ENCODE measurements at places on chromosomes 4 and X. TPM values are rescaled to one million over a fixed set of nuclear protein-coding genes. Genes with fewer than 3 reads are reported as not detected.

The KCND1 gene
- total RNA-seq = 0.36 TPM

The P2RY8 gene
- not detected for total RNA-seq

The WNK3 gene
- 1.3 TPM for total RNA-seq

The HTRA3 gene
- total RNA-seq = 1.9 TPM

The ATP1B4 gene
- total RNA-seq = not detected

The SERPINA7 gene
- total RNA-seq = not detected

The FAM47E gene
- 0.13 TPM for total RNA-seq

The FGD1 gene
- total RNA-seq = 8.3 TPM

The TMEM47 gene
- 67.2 TPM for total RNA-seq

The AFF2 gene
- total RNA-seq = not detected

The GPRASP2 gene
- total RNA-seq = 14.5 TPM

The COX7B gene
- 270 TPM for total RNA-seq

The SPATA4 gene
- under 0.01 TPM for total RNA-seq

The SPP1 gene
- total RNA-seq = not detected

The RAB41 gene
- total RNA-seq = not detected

The OPHN1 gene
- total RNA-seq = 7.6 TPM

The UGT2B17 gene
- not detected for total RNA-seq

The SCD5 gene
- 55.7 TPM for total RNA-seq

The ZNF41 gene
- 10.6 TPM for total RNA-seq

The STOX2 gene
- total RNA-seq = 0.22 TPM

The RTL5 gene
- total RNA-seq = 0.40 TPM

The RAB40A gene
- total RNA-seq = 0.14 TPM

The DGAT2L6 gene
- not detected for total RNA-seq

The SPANXN3 gene
- not detected for total RNA-seq

The STARD8 gene
- 20.2 TPM for total RNA-seq

The VCX gene
- not detected for total RNA-seq

The PAGE1 gene
- not detected for total RNA-seq

The FAM47A gene
- not detected for total RNA-seq

The OTUD6A gene
- total RNA-seq = not detected

The CYSLTR1 gene
- not detected for total RNA-seq

The EDA gene
- 2.8 TPM for total RNA-seq
